ENCODE measurements at places on chromosomes 16 and 17. TPM values are rescaled to one million over a fixed set of nuclear protein-coding genes. Genes with fewer than 3 reads are reported as not detected.

SPATA22 gene
- total RNA-seq: not detected

MT4 gene
- not detected for total RNA-seq

ENPP7 gene
- 0.42 TPM for total RNA-seq

SLC52A1 gene
- not detected for total RNA-seq

YWHAE gene
- total RNA-seq: 646 TPM

HOXB9 gene
- total RNA-seq: not detected

KCNH4 gene
- total RNA-seq: not detected

ZP2 gene
- total RNA-seq: not detected

CTRL gene
- total RNA-seq: 4.0 TPM

CCDC78 gene
- 52.6 TPM for total RNA-seq

TEX19 gene
- total RNA-seq: 1.8 TPM

- DNase-seq: no peak
These were observed 82.6 kb upstream of the CNTNAP4 start for GRCh38 chr16:76194616-76195015.

DNA sequence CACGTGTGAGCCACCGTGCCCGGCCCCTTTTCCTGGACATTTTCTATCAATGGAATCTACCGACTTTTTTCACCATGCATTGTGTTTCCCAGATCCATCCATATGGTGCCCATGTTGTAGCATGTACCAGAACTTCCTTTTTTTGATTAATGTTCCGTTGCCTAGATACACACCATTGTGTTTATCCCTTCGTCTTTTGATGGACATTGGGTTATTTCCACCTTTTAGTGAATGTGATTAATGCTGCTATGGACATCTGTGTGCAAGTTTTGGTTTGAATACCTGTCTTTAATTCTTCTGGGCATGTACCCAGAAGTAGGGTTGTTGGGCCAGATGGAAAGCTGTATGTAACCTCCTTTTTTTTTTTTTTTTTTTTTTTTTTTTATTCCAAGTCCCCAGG lies 79.8 kb downstream of the NT5M start:
- DNase-seq: no peak

DNA sequence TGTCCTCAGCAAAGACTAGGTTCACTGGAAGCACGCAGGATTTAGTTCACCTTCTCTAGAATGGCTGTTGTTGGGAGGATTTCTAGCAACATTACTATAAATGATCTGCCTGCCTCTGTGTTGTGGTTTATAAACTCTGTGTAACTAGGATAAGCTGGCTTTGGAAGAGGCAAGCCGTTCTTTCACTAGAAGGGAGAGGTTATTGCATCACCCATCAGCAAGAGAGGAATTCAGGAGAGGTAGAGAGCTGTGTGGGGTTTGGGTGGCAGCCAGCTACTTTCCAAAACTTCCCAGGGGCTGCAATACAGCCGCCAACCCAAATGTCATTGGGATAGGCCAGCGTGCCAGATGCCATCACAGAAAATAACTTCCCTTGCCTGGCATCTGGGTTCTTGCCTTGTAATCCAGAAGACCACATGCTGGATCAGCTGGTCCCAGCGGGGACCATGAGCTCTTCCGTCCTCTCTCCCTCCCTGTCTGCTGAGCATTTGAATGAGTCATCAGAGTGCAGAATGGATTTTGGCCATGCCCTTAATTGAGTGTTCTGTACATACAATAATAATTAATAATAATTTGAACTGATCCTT lies 95.7 kb upstream of the RBFOX1 start:
- no peak for DNase-seq

DNA sequence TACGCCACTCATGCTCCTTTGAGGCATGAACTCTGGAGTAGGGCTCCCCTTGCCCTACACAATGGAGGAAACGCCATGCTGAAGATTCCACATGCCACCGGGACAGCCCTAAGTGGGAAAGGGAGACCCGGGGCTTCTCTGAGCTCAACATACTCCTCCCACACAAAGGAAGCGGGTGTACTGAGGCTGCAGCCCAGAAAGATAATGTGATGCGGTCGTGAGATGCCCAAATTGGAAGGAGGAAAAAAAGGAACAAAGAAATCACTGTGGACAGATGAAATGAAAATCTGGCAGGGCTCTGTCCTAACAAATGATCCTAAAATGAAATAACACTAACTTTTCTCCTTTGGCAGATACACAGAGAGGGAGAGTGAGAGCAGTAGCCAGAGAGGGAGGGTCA lies 182.1 kb downstream of the ZFHX3 start:
- no peak for DNase-seq

GRCh38 chr16:86452451-86452850 lies 57.9 kb upstream of the FOXF1 start:
- DNase-seq: no peak

DNA sequence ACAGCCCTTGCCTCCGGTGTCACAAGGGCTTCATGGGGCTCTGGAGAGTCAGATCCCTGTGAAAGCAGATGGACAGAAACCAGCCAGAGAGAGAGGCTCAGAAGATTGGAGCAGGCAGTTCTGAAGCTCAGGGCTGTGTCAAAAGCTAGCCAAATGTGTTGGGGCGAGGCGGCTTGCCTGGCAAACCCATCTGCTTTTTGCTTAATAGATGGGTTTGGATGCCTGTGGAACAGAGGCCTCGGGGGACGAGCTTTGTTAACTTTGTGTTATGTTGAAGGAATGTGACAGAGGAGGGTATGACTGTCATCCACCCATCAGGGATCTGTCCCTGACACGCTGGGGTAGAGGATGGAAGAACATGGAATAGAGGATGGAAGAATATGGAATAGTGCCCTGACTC lies 21.0 kb upstream of the SLC12A3 start:
- no peak for DNase-seq

GRCh38 chr16:54649876-54650275 lies 280.8 kb upstream of the IRX5 start:
- no peak for DNase-seq

DNA sequence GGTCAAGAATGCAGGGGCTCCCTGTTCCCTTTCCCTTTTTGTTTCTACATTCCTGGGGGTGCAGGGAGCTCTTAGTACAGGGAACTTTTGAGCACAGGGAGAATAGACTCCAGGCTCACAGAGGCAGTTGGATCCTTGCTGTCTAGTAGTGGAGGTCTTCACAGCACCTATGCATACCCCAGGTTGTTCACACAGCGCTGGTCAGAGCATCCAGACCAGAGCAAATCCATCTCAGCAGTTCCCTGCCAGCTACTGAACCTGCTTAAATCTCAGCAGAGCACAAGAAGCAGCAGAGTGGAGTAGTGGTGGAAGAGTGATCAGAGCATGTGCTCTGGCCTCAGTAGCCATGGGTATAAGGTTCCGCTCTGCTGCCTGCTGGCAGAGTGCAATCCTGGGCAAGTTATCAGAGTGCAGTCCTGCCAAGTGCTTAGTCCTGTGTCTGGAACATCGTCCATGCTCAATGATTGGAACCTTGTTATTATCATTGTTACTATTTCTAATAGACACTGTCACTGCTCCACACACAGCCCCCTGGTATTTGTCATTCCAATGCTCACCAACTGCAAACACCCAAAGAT lies 220.4 kb downstream of the CBLN1 start:
- no peak for DNase-seq

DNA sequence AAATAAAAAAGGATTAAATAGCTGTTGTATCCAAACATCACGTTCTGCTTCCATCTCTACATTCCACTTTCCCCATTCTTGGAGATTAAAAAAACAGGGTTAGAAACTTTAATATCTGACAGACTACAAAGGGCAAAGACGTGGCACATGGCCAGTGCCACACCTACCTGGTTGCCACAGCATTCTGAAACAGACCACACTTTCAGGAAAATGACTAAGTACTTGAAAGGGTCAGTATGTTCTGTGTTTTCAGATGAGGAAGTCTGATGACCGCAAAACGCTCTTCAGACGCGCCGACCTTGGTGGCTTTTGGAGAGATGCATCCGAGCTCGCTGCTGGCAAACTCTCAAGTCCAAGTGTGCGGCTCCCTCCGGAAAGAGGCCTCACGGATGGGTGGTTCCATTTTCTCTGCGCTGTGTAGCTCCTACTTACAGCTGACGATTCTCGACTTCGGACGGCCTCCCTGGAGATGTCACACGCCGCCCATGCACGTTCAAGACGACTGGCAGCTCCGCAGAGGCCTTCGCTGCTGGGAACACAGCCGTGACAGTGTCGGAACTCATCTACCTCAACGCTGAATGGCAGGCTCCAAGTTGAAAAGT lies 15.5 kb downstream of the MAP1LC3B start:
- DNase-seq: no peak

GRCh38 chr17:65902155-65902554 lies 289.8 kb downstream of the CEP112 start:
- DNase-seq: no peak

GRCh38 chr17:6187836-6188235 lies 117.7 kb downstream of the WSCD1 start:
- no peak for DNase-seq

- DNase-seq: no peak
These were observed 225.5 kb downstream of the STX8 start for GRCh38 chr17:9350080-9350479.

GRCh38 chr17:67514998-67515397 lies 137.9 kb downstream of the PITPNC1 start:
- DNase-seq: no peak

DNA sequence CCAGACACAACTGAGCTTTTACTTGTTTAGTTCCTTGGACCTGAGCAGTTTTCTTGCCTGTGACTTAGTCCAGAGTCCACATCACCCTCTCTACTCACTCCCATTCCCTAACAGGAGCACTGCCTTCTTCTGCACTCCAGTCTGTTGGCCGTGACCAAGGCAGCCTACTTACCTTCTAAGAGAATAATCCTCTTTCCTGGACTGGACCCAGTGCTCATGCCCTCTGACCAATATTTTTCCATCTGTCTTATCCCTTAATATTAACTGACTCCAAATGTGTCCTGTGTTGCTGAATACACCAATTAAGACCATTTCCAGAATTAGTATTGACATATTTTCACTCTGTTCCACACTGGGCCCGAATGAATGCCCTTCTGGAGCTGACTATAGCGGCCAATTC lies 681.0 kb upstream of the KIF2B start:
- no peak for DNase-seq

DNA sequence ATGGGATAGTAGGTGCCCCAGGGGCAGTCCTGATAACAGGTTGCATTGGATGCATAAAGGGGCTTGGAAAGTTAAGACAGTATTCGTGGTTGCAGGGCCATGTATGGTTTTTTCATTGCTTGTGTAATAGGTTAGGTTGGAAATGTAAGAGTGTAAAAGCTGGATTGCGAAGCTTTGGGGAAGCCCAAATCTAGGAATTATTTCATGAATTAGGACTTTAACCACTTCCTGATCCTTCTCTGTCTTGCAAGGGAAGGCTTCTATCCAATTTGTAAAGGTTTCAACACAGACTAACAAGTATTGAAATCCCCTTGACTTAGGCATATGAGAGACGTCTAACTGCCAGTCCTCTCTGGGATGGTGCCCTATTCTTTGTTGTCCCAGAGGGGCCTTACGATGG lies 7.8 kb upstream of the CCL17 start:
- no peak for DNase-seq

DNA sequence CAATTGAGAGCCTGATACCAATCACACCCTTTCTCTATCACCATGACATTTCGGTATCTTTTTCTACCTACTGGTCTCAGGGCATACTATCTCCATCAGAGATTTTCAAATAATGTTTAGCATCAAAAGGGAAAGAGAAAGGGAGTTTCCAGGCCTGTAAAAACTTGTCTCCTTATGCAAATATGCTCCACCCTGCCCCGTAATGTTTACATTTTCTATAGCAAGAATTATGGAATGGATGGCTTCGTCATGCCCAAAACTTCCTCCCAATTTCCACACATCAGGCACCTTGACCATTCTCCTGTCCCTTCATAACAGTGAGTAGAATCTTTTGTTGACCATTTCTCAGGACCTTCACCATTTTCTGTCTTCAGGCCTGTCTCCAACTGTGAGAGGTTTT lies 30.9 kb upstream of the HLF start:
- DNase-seq: no peak

DNA sequence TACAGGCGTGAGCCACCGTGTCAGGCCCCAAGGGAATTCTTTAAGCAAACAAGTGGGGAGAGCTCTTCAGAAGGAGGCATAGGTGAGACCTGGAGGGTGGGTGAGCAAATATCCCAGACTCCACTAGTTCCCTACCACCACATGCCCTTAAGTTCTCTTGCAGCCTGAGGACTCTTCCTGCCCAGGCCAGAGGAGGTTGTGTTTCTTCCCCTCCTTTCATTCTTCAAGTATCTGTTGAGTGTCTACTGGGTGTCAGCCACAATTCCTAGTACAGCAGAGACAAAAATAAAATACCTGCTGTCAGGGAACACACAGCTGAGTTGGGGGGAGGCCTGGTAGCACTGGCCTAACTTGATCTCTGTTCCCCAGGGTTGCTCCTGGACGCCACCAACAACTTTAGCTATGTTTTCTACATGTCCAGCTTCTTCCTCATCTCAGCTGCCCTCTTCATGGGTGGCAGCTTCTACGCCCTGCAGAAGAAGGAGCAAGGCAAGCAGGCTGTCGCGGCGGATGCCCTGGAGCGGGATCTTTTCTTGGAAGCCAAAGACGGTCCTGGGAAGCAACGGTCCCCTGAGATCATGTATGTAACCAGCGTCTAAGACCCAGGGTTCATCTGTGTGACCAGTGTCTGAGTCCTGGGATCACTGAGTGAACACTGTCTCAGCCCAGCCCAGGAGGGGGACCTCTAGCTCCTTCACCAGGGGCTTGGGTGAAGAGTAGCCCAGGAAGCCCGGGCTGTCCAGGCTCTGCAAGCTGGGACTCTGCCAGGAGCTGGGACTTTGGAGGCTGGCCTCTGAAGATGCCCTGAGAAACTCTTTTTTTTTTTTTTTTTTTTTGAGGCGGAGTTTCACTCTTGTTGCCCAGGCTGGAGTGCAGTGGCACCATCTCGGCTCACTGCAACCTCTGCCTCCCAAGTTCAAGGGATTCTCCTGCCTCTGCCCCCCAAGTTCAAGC lies 5.9 kb upstream of the ARMC7 start:
- no peak for DNase-seq

DNA sequence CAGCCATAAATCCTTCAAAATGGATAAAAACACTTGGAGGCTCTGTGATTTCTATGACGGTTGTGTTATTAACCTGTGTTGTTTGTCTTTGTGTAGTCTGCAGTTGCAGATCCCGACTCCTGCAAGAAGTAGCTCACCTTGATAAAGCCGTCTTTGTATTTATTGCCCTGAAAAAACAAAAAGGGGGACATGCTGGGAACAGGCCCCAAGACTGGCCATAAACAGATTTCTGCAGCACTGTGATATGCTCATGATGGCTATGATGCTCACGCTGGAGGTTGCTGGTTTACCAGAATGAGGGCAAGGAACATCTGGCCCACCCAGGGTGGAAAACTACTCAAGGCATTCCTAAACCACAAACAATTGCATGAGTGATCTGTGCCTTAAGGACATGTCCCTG lies 71.0 kb downstream of the LGALS9 start:
- DNase-seq: no peak
